Activated CD8-positive, alpha-beta T cell treated with anti-CD3 and anti-CD28 coated beads for 36 hours (primary cell): ENCODE measurements at places on chromosomes 4 and X. TPM values are rescaled to one million over a fixed set of nuclear protein-coding genes. Genes with fewer than 3 reads are reported as not detected.
A peak's percentile ranks its signal among the peaks of the same experiment; 100 is the strongest.

BMP15 gene
- total RNA-seq = not detected

WDFY3 gene
- total RNA-seq = 0.38 TPM

HSFX3 gene
- total RNA-seq = not detected

KLHL34 gene
- total RNA-seq = 0.77 TPM

SPOCK3 gene
- total RNA-seq = not detected

TLR7 gene
- total RNA-seq = 0.13 TPM

S100G gene
- total RNA-seq = not detected

PCDH7 gene
- total RNA-seq = not detected

RPS6KA6 gene
- total RNA-seq = not detected

GRCh38 chr4:8708401-8709021 is 115.9 kb downstream of the CPZ start:
- DNase-seq = no peak

GRCh38 chr4:75705198-75705977 is 19.0 kb upstream of the USO1 start:
- DNase-seq = no peak

DNA sequence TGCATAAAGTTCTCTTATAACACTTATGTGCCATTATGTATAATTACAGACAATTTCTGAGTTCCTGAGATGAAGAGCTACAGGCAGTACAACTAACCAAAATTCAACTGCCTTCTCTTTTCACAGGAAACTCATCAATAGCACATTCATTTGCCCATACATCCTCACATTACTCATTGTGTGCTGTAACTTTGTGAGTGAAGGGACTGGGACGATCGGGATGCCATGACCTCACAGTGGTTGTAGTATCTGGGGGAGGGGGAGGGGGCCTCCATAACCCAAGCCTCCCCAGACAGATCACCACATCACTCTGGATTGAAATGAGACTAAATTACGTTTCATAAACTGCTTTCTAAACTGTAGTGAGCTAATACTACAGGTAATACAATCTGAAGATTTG is 60.7 kb downstream of the ABCG2 start:
- no peak for DNase-seq

- no peak for DNase-seq
These were observed 27.7 kb downstream of the UVSSA start for GRCh38 chr4:1374706-1375045.

DNA sequence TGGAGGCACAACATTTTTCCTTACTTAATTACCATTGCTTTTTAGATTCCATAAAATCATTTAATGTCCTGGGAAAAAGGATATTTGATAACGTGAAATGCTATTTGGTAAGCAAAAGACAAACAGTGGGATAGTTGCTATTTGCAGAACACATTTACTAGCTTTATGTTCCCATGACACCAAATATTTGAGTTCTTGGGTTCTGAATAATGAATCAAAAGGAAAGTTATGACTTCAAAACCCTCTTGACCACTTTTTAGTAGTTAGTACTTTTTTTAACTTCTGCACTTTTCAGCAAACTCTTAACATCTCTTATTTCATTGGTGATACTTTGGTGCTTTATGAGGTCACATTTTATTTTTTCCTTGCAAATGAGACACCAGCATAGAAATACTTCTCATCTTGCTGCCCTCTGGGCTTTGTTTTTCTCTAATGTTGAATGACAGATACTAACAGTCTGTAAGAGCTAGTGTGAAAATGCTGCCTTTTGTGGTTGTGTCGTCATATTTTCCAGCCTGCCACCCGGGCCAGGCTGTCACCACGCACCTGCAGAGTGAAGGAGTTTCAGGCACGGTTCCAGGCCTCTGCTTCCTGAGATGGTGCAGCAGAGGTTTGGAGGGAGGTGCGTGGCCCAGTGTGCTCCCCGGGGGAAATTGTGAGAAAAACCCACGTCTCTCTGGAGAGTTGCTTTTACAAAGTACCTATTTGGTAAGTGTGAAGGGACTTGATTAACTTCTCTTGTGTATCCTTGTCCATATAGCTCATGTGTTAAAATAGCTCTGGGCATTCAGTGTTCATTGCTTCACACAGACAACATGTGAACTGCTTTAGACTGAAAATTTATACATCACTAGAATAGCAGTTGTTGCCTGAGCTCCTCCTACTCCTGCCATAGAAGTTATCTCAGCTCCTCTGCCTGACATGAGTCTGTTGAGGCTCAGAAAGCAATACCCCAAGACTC is 34.7 kb downstream of the MSL3 start:
- DNase-seq = peak; percentile 85

DNA sequence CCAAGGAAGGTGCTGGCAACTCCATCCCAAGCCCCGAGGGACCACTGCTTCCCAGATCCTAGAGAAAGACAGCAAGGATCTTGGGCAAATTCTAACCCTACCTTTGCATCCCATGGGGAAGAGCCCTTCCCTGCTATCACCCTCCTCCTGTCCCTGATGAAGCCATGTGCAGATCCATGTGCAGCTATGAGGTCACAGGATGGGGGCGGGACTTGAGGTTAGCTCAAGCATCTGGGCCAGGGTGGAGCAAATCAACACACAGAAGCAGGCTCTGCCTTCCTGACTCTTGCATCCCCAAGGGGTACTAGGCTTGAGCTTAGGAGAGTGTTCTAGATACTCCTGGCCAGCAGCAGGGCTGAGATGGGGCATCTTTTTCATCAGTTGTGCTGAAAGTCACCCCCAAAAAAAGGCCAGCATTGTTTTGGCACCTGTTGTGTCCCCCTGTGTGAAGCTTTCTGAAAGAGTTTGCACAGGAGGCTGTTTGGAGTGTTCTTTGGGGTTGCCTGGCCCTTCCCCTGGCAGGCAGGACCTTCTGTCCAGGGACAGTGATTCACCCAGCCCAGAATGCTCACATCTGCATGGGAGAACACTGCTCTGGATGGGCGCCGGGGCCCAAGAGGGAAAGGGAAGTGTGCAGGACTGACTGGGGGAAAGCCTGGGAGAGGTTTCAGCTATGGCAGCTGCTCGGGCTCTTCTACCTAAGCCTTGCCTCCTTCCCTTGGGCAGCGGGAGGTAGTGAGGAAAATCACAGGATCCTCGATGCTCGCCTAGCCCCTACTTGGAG is 50.8 kb downstream of the PRPS1 start:
- DNase-seq = peak; percentile 86

GRCh38 chrX:153875391-153876111 is 10.4 kb downstream of the L1CAM start:
- DNase-seq = peak; percentile 64

DNA sequence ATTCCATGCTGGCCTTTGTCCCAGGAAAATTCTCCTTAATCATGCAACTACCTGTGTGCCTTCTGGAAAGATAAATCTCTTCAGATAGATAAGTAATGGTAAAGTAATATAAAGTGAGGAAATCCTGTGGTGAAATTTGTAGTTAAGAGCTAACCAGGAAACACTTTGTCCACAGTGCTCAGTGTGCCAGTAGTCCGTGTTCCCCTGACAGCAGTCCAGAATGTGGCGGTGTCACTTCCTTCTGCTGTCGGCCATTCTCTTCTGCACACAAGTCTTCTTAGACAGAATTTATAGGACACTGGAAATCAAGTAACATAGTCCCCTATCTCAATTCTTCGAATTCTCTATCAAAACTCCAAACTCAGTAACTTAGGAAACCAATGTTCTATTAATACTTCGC is 5.7 kb upstream of the CXXC4 start:
- no peak for DNase-seq

DNA sequence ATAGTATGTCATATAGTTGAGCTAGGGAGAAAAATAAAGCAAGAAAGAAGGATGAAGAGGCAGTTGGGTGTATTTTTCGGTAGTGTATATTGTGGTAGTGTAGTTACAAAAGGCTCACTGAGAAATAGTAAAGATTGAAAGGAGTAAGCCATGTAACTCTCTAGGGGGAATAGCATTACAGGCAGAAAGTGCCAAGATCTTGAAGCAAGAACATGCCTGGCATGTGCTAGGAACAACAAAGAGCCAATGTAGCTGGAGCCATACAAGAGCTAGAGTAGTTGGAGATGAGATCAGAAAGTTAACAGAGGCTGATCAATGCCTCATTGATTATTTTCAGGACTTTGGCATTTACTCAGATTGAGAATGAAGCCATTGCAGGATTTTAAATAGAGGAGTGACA is 3.0 kb downstream of the ABCE1 start:
- no peak for DNase-seq

DNA sequence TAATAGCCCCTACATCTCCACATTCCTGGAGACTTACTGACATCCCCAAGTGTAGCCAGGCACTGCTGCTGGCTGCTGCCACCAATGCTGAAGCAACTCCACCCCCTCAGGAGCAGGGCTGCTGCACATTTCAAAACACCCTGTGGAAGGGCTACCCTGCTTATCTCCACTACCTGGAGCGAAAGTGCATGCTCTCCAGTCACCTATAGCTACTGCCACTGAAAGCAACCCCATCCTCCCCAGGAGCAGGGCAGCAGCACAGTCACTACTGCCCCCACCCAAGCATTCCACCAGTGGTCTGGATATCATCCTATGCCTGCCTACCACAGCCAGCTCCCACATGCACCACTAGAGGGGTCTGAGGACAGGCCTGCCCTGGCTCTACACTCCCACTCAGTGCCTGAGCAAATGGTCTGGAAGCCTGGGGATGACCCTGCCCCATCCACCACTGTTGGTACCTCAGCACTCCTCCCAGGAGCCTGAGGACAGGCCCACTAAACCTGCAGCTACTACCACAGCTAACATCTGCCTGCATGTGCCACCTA is 55.3 kb downstream of the MANBA start:
- no peak for DNase-seq

- peak; percentile 77 for DNase-seq
These were observed 85.7 kb upstream of the MTM1 start for GRCh38 chrX:150482537-150483206.

DNA sequence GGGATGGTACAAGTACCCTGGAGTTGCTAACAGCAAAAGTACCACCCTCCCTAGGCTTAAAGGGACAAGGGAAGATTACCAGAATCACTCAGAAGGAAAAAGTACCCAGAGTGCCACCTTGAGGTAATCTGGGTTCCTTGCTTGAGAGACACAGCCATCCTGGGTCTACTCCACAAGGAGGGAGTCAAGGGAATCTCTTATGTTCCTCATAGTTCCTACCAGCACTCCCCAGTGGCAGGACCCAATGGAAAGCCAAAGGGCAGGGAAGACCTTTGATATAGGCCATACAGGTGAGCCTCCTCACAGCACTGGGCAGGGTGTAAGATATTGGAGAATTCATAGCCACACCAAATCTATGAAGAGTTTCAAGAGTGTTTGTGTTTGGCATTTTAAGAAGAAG is 5.7 kb downstream of the IL2 start:
- DNase-seq = peak; percentile 15

DNA sequence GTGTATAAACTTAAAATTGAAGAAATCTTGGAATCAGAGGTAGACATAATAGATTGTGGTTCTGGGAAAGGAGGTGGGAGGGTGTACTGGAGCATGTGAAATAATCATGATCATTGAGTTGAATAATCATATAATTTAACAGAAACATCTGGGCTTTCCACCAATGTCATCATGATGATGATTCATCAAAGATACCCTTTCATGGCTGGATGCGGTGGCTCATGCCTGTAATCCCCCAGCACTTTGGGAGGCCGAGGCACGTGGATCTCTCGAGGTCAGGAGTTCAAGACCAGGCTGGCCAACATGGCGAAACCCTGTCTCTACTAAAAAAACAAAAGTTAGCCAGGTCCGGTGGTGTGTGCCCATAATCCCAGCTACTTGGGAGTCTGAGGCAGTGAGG is 6.7 kb upstream of the RUFY3 start:
- peak; percentile 30 for DNase-seq

DNA sequence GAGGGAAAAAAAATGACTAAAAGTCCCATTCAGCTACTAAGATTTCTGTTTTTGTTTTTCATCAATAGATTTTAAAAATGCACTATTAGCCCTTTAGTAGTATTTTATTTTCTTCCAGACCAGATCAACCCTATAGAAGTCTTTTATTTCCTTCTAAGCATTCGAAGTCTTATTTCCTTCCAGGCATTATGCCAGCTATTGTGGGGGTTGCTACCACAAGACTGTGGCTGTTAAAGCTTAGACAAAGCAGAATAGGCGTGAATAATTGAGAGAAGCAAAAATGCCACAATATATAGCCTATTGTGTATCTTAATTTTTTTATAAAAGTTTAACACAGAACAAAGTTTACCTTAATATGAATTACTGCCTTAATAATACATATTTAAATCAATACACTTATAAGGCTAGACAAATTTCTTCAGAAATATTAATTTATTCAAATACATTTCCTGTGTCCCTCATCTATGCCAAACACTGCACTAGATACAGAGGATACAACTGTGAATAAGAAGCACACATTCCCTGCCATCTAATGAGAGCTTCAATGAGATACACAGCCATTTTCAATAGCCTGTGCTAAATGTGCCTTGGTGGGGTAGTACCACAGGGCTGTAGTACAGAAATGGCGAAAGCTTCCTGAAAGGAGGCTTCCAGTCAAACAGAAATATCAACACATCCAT is 33.1 kb downstream of the SLC10A7 start:
- no peak for DNase-seq

- DNase-seq = no peak
These were observed 24.1 kb downstream of the FAM47E start for GRCh38 chr4:76275486-76276124.

GRCh38 chr4:5211282-5211839 is 160.1 kb downstream of the STK32B start:
- no peak for DNase-seq

DNA sequence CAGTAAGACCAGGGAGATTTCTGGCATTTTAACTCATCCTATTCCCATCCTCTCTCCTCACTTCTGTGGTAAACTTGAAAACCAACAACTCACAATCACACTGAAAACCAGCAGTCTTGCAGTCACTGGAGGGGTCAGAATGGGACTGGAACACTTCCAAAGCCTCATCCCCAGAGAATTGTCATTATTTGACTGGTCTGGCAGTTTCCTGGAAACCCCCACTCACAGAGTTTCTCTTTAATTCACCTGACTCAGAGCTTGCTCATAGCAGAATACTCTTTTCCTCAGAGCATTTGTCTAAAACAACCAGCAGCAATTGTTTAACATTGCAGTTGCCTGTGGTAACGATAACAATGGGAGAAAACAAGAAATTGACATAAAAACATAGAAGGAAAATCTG is 7.3 kb upstream of the RAB9B start:
- peak; percentile 11 for DNase-seq

GRCh38 chr4:169219440-169219839 is 51.3 kb downstream of the SH3RF1 start:
- DNase-seq = no peak
